ENCODE measurements at places on chromosomes 2 and 18.
A peak's percentile ranks its signal among the peaks of the same experiment; 100 is the strongest.

GRCh38 chr2:20868377-20868776 is 45.5 kb upstream of the LDAH start:
- DNase-seq, result peak; percentile 19

- DNase-seq, result no peak
These were observed 134.5 kb upstream of the RMP24 start for GRCh38 chr18:35837922-35838496.

GRCh38 chr2:147782141-147782930 is 62.5 kb upstream of the ACVR2A start:
- DNase-seq, result no peak

GRCh38 chr2:168369031-168369430 is 87.0 kb upstream of the CERS6 start:
- no peak for DNase-seq

- no peak for DNase-seq
These were observed 38.1 kb downstream of the PIK3C3 start for GRCh38 chr18:41993151-41993550.

Measured in stimulated activated CD8-positive, alpha-beta memory T cell treated with anti-CD3 and anti-CD28 coated beads, Interleukin-15, amount 100 ng/mL, for 4 hours (primary cell).